ENCODE measurements at places on chromosomes 16 and 17.

DNA sequence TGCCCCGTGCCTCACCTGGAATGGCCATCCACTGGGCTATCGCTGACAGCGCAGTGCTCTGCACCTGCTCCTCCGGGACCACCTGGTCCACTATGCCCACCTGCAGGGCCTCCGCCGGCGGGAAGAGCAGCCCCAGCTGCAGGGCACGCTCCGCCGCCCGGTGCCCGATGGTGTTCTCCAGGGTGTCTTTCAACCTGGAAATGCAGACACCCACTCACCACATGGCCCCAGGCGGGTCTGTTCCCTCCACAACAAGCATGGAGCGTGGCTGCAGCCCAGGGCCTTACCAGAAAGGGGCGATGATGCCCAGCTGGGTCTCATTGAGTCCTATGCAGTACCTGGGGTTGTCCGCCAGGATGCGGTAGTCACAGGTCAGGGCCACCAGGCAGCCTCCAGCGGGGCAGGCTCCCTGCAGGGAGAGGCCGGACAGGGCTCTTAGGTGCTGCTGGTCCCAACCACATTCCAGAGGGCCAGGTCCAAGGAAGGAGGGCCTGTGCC lies 6.8 kb downstream of the DNASE1L2 start:
- DNase-seq, result no peak

GRCh38 chr17:77314601-77315000 lies 173.8 kb downstream of the SEC14L1 start:
- no peak for DNase-seq

GRCh38 chr16:65710107-65710506 lies 588.2 kb upstream of the CDH11 start:
- DNase-seq, result no peak

GRCh38 chr17:11944587-11944986 lies 52.7 kb downstream of the ZNF18 start:
- DNase-seq, result no peak

DNA sequence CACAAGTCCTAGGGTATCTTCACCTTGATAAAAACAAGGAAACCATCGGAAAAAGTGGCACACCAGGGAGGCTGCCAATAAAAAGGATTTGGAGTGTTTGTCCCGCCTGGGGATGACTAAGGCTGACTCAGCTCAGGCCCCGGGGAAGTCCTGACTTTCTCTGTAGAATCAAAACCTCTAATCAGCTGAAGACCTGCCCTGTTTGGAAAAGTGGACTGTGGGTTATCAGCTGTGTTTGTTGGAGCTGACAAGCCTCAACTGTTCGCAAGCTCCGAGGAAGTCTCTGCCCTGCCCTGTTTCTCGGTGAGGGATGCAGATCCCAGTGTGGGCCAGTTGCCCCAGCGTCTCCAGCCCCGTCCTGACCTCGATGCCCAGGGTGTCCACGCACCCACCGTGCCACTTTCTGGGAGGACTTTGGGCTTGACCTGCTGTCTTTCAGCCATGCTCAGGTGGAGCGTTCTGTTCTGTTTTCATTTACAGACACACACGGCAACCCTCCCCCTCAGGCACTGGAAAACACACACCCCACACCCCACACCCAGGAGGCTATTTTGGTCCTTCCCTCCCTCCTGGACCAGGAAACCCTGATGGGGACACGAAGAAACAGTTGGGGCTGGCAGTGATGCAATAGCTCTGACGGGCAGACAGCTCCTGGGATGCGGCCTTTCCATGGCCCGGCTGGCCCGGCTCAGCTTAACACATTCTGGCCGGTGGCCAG lies 27.6 kb upstream of the PITPNA start:
- peak; percentile 52 for DNase-seq

DNA sequence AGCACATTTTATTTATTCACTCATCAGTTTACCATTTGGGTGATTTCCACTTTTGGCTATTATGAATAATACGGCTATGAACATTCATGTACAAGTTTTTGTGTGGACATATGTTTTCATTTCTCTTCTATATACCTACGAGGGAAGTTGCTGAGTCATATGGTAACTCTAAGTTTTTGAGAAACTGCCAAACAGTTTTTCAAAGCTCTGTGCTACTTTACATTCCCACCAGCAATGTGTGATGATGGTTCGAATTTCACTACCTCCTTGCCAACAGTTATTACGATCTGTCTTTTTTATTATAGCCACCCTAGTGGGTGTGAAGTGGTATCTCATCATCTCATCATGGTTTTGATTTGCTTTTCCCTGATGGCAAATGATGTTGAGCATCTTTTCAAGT lies 63.7 kb upstream of the MRTFB start:
- no peak for DNase-seq

GRCh38 chr16:1895068-1895467 lies 23.1 kb upstream of the MEIOB start:
- no peak for DNase-seq

DNA sequence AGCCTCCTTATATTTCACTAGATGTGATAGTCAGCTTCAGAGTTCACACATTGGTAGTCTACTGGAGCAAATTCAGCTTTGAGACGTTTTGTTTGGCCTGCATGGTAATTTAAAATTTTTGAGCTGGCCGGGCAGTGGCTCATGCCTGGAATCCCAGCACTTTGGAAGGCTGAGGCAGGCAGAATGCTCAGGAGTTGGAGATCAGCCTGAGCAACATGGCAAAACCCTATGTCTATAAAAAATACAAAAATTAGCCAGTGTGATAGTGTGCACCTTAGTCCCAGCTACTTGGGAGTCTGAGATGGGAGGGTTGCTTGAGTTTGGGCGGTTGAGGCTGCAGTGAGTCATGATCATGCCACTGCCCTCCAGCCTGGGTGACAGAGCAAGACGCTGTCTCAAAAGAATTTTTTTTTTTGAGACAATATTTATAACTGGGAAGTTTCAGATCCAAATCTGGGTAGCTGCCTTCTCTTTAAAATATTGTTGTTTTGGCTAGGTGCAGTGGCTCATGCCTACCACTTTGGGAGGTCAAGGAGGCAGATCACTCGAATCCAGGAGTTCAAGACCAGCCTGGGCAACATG lies 4.8 kb upstream of the BLMH start:
- DNase-seq, result no peak

DNA sequence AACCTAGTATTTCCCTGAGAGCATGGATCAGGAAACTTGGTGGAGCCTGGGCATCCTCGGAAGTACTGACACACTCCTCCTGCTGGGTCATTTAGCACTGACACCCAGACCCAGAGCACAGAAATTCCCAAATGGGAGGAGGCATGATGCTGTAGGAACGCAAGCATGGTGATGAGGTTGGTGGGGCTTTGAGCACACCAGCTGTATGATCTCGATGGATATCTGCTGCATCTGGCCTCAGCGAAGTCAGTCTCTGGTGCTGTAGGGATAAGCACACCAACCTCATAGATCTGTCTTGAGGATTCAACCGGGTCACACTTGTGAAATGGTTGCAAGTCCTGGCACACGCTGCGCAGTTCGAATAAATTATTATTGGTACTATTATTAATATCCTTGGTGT lies 52.5 kb downstream of the SHISA6 start:
- no peak for DNase-seq

DNA sequence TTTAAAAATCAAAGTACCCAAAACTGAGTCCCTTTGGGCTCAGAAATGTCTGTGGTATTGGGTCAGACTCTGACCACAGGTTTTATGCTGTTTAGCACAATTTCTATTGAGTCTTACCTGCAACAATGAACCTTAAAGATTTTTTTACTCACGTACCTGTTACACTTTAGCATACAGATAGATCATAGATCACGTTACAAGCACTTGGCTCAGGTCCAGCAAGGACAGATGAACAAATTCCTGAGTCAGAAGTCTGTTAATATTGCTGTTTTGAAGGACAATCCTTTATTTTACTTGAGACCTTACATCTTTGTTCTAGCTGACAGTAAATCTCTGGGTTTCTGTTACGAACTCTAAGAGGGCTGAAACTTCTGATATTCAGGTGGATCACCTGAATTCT lies 12.8 kb downstream of the SLC7A6OS start:
- no peak for DNase-seq

GRCh38 chr17:70479779-70480178 lies 310.4 kb downstream of the KCNJ2 start:
- no peak for DNase-seq

GRCh38 chr16:23124315-23124714 lies 24.9 kb downstream of the USP31 start:
- peak; percentile 4 for DNase-seq

DNA sequence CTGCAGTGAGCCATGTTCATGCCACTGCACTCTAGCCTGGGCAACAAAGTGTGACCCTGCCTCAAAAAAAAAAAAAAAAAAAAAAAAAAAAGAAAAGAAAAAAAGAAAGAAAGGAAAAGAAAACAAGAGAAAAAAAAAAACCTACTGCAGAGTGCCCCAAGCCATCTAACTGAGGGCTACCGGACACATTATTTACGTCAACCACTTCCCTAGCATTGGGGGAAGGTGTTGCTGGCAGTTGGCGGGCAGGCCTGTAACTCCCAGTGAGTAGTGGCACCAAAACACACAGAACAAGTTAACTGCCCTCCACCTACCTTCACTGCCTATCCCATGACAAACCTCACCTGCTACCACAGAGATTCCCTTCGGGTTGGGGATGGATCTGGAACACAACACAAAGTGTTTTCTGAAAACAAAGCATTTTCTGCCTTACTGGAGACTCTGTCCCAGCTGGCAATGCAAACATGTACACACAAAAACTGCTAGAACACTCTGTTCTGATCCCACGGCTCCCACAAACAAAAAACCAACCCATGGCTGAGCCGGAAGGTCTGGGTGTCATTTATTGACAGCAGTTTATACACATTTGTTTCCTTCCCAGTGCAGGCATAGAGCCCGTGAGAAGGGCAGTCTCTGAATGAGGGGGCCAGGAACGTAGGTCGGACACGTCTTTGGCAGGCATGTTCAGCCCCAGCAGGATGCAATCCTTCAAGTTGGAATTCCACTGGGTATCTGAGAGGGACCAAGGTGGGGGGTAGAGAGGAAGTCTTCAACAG lies 11.0 kb downstream of the PHB1 start:
- DNase-seq, result no peak

GRCh38 chr16:73062001-73062616 lies 14.2 kb upstream of the ZFHX3 start:
- no peak for DNase-seq

- no peak for DNase-seq
Observed at GRCh38 chr17:32907583-32907982, 20.4 kb upstream of the TMEM98 start.

DNA sequence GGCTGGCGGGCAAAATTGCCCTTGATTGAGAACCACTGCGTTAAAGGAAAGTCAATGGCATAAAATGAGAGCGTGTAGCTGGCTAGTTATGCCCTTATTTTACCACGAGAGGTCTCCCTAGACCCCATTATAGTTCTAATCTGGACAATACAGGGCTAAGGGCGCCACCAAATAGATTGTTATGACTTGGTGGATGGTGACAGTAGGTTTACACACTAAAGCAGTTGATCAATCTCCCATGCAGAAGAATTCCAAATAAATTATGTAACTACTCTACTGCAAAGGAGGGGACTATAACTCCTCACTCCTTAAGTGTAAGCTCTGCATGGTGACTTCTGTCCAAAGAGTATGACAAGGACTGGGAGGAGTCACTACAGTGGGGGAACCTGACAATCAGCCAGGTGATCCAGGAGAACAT lies 20.4 kb upstream of the YPEL2 start:
- DNase-seq, result peak; percentile 30

GRCh38 chr17:30396129-30396528 lies 17.4 kb downstream of the CPD start:
- no peak for DNase-seq

DNA sequence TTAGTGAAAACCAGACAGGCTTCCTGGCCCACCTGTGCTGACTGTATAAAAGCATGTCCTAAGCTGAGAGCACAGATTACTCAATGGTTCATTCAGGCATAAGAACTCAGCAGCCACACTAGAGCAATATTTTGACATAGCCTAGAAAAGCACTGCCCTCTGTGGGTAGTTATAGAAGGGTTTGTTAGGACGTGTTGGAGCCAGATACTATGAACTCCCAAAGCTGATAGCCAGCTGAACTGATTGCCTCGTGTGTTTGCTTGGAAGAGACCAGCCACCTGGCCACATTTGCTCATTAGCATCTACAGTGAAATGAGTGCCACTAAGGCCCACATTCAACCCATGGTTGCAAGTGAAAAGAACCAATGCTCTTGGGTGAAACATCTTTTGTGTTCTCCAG lies 30.8 kb upstream of the ABCA5 start:
- DNase-seq, result no peak

DNA sequence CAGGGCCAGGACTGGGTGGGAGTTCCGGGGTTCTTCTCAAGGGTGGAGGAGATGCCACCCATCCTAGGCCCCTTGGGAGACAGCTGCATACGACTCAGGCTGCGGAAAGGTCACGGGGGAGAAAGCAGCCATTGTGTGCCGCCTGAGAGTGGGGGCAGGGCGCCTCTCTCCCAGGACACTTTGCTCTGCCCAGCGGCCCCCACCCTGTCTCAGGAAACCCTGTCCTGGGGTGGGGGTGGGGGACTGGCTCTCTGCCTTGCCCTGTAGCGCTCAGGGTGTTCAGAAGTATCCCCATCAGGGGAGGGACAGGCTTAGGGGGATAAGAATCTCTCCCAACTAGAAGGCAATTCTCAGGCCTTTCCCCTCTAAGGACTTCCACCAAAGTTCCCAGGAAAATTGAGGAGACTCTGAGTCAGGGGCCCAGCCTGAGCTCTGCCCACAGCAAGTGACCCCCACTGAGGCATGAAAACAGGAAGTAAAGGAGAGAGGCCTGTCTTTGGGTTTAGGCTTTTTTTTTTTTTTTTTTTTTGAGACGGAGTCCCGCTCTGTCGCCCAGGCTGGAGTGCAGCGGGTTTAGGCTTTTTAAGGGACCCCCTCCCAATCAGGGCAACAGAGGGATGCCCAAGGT lies 4.9 kb downstream of the GIT1 start:
- DNase-seq, result no peak

GRCh38 chr16:89034971-89035668 lies 58.1 kb upstream of the CBFA2T3 start:
- DNase-seq, result no peak

DNA sequence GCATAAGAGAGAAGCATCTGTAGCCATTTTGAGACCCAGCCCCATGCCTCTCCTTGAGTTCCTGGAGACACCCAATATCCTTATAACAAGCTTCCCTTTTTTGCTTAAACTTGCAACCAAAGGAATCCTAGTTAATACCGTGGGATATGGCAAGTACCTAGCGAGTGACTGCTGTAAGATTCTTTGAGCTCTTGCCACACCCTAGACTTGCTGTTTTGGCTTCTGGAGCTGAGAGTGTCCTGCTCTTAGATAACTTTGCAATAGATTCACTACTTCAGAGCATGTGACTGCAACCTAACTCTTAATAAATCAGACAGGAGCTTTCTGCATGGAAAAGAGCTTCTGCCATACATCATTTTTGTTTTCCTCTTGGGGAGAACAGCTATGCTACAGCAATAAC lies 58.3 kb downstream of the AKAP1 start:
- no peak for DNase-seq
